Activated CD8-positive, alpha-beta memory T cell treated with anti-CD3 and anti-CD28 coated beads for 4 hours (primary cell): ENCODE measurements at places on chromosomes 4 and X.

- DNase-seq = no peak
These were observed 67.5 kb downstream of the FBXL5 start for GRCh38 chr4:15587649-15588048.

DNA sequence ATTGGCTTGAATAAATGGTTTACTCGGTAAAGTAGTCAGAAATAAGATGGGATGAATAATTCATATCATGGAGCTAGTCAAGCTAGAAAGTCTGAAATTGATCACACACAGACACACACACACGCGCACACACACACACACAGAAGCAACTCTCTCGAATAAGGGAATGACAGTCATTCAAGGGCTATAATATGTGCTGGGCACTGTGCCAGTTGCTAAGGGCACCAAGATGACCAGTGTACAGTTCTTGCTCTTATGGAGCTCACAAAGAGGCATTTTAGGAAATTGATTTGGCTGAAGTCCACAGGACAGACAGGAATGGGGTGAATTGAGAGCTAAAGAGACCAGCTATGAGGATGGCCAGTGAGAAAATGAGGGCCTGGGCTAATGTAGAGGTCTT lies 34.2 kb upstream of the SH3D19 start:
- no peak for DNase-seq

GRCh38 chrX:39149761-39150160 lies 348.5 kb downstream of the MID1IP1 start:
- peak; percentile 23 for DNase-seq

GRCh38 chrX:12693754-12694153 lies 97.5 kb upstream of the PRPS2 start:
- no peak for DNase-seq

GRCh38 chrX:42519666-42520231 lies 258.2 kb downstream of the PPP1R2C start:
- no peak for DNase-seq

DNA sequence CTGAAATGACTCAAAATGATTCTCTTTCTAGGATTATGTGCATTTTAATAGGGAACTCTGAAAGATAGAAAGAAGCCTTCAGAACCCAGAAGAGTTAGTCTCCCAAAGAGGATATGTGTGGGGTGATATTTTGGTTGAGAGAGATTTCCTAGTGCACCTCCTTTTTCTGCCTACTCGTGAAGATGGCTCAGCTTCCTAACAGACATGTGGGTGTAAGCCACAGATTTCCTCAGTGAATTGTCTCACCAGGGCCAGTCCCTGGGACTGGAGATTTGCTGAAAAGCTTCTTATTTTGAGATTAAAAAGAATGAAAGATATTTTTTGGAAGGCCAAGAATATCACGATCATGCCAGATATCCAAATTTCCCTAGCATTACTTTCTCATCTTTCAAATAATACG lies 42.8 kb downstream of the MAGEB17 start:
- no peak for DNase-seq

DNA sequence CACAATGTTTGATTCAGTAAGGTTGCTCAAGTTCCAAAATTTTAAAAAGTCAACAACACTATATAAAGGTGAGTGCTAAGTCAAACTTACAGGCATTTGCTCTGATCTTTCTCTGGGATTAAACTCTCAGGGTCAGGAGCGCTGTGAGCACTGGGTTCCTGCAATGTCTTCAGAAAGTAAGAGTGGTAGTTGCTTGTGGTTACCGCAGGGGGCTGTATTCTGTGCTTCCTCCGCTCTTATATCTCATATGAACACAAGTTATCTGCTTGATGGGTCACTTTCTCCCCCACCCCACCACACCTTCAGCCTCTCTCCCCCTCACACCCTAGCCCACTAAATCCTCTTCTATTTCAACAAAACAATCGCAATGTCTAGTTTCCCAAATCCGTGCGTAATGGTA lies 116.4 kb upstream of the IGSF1 start:
- no peak for DNase-seq

GRCh38 chr4:16579866-16580265 lies 318.6 kb downstream of the LDB2 start:
- no peak for DNase-seq

- DNase-seq = no peak
These were observed 35.1 kb upstream of the PPP2R3B start for GRCh38 chrX:421646-422391.

GRCh38 chr4:136900696-136901095 lies 631.6 kb downstream of the PCDH18 start:
- DNase-seq = no peak

DNA sequence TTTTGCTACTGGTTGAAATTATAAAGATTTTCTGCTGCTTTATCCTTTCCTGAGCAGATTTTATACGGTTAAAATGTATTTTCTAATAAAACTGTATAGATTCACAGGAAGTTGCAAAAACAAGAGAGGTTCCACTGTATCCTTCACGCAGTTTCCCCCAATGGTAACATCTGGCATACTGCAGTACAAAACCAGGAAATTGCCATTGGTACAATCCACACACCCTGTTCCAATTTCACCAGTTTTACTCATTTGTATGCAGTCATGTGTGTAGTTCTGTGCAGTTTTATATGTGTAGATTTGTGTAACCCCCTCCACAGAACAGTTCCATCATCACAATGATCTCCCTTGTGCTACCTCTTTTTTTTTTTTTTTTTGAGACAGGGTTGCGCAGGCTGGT lies 20.0 kb downstream of the DDX3X start:
- no peak for DNase-seq

- DNase-seq = no peak
These were observed 204.9 kb upstream of the PPARGC1A start for GRCh38 chr4:24094726-24095125.

- no peak for DNase-seq
These were observed 78.3 kb downstream of the GASK1B start for GRCh38 chr4:158094413-158095134.

GRCh38 chr4:12697970-12698369 lies 786.2 kb downstream of the RAB28 start:
- no peak for DNase-seq

- DNase-seq = no peak
These were observed 171.4 kb downstream of the MSL3 start for GRCh38 chrX:11929476-11929875.

DNA sequence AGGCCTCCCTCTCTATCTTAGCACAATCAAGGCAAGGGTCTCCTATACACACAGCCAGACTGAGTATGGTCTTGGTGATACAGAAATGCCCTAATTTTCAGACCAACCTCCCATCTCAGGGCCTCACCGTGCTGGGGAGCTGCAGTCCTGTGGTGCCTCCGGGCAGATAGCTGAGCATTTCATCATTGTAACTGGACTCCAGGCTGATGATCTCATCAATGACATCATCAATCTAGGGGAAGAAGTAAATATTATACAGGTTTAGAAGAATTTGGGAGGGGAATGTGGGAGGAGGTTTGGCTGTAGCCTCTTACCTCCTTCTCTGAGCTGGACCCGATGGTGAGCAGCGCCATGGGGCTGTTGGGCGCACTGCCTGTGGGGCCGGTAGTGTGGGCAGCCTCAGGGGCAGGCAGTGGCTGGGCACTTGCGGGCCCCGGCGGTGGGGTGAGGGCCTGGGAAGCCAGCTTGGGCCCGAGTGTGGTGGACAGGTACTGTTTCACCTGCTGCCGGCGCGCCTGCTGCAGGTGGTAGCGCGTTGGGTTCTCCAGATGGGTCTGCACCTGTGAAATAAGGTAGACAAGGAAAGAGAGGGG lies 5.2 kb downstream of the TFE3 start:
- DNase-seq = no peak

GRCh38 chrX:148913971-148914370 lies 413.6 kb downstream of the AFF2 start:
- DNase-seq = no peak

DNA sequence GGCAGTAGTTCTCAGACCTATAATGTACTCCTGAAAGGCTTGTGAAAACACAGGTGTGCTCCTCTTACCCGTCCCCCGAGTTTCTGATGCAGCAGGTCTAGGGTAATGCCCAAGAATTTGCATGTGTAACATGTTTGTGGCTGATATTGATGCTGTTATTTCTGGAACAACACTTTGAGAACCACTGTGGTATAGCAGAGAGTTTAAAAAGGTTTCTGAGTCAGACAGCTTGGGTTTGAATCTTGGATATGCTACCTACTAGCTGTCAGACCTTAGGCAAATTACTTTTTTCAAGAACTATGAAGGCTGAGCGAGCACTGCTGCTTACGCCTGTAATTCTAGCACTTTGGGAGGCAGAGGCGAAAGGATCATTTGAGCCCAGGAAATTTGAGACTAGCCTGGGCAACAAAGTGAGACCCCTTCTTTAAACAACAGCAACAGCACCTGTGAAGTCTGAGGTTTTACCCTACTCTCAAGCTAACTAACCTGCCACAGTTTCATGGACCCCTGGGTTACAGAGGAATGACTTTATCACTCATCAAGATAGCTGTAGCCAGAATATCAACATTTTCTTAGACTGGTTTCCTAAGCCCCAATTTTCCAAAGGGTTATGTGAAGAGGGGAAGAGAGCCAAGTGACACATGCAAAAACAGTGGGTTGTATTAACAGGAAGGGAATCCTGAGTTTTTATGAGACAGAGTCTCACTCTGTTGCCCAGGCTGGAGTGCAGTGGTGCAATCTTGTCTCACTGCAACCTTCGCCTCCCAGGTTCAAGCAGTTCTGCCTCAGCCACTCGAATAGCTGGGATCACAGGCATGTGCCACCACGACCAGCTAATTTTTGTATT lies 5.1 kb downstream of the AFF1 start:
- DNase-seq = no peak

GRCh38 chrX:32896088-32896487 lies 315.3 kb downstream of the DMD start:
- DNase-seq = no peak

DNA sequence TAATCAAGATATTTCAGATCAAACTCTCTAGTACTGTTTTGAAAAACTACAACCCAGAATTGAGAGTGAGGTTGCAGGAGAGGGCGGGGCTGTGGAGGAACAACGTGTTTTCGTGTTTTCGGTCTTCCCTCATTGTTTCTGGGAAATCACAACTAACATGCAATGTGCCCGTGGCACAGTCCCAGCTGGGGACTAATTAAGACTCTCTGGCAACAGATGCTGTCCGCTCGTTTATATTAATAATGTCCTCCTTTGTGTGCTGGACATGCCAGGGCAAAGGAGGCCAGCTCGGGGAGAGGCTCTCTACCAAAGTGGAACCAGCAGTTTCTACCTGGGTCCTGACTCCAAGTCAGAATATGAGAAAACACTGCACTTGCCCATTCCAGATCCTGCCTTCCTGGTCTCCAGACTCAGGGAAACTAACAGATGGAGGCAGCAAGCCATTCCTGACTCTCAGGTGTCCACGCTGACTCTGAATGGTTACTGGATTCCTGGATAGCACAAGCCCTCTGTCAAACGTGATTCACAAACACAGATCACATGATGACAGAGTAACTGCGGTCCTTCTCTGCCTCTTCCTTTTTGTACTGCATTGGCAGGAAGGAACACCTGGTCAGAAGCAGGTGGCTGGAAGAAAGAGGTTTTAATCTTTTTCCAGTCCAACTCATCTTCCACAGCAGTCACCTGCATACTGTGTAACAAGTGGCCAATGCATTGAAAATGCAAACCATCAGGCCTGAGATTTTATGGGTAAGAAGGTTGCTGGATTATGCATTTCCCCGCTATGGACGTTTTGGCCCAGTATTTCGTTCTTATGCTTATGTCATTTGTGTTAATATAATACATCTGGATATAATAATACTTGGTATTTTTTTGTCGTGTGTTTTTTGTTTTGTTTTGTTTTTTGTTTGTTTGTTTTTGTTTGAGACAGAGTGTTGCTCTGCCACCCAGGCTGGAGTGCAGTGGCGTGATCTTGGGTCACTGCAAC lies 65.0 kb downstream of the COQ2 start:
- DNase-seq = no peak

DNA sequence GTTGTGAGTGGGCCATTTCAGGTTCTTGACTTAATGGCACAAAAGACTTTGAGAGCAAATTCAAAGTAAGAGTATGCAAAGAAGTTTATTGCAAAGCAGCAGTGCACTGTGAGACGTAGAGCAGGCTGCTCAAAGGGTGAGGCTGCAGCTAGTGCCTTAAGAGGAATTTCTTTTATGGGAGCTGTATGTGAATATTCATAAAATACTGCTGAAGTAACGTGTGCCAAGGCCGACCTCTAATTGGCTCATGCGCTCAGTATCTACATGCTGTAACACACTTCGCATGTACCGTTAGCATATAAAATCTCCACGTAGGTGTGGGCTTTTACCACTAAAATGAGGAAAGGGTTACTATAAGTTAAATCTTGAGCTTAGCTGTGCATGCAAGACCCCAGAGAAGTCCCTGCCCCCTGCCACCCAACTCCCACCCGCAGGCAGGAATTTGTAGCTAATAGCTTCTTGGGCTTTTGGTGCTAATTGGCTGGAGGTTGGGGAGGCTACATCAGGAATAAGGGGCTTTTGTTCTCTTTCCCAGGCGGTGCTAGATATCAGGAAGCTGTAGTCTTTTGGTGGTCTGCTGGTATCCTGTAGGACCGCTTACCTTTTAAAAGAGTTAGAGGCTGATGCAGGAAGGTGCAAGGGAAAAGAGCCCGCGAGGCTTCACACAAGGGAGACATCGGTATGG lies 47.6 kb downstream of the FSTL5 start:
- DNase-seq = no peak

DNA sequence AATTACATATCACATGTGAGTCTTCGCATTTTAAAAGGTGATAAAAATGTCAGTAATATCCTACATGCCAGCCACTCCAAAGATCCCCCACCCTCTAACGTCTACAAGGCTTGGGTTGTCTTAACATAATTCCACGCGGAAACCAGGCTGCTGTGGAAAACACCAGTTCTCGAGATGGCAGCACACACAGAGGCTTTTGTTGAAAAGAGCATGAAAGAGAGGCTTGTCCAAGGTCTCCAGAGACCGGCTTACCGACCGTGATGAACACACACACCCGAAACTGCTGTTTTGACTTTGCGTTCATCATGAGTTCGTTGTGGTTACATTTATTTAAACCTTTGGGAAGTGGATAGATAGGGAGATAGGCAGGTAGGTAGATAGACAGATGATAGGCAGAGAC lies 87.9 kb downstream of the CRLF2 start:
- no peak for DNase-seq

- no peak for DNase-seq
These were observed 154.3 kb upstream of the GIMD1 start for GRCh38 chr4:106522839-106523238.

DNA sequence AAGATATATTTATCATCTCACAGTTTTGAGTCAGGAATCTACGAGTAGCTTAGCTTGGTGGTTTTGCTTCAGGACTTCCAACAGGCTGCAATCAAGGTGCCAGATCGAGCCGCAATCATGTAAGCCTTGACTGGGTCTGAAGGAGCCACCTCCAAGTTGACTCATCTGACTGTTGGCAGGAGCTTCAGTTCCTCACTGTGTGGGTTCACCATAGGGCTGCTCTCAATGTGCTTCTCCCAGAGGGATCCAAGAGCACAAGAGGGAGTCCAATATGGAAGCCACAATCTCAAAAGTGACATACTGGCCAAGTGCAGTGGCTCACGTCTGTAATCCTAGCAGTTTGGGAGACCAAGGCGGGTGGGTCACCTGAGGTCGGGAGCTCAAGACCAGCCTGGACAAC lies 26.5 kb downstream of the DCHS2 start:
- no peak for DNase-seq

- no peak for DNase-seq
These were observed 181.0 kb downstream of the SPANXN3 start for GRCh38 chrX:143336261-143336660.
